ENCODE measurements at places on chromosomes 12 and 14.

GRCh38 chr12:54950071-54950727, 34.4 kb downstream of the TESPA1 start:
- no peak for DNase-seq

DNA sequence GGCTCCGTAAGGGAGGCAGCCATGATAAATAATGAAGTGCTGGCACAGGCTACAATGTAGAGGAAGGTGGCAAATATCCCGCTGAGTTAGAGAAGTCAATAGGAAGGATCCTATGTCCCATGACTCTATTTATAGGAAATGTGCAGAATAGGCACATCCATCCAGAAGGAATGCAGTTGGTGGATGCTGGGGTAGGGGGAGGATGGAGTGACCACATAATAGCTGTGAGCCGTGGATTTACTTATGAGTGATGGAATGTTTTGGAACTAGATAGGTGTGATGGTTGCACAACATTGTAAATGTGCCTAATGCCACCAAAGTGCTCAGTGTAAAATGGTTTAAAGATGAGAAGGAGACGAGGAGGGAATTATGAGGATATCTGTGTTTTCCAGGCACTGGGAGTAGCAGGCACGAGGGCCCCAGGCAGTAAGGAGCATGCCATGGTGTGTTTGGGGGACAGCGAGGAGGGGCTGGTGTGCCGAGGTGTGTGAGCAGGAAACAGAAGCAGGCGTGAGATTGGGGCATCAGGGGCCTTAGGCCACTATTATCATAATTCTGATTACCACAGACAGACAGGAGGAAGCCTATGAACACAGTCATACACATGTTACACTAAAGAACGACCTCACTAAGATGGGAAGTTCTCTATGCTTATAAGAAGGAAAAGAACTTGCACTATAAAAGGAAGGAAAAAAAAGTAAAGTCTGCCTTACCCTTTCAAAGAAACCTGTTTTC, 837.3 kb upstream of the TMEM132C start:
- no peak for DNase-seq

DNA sequence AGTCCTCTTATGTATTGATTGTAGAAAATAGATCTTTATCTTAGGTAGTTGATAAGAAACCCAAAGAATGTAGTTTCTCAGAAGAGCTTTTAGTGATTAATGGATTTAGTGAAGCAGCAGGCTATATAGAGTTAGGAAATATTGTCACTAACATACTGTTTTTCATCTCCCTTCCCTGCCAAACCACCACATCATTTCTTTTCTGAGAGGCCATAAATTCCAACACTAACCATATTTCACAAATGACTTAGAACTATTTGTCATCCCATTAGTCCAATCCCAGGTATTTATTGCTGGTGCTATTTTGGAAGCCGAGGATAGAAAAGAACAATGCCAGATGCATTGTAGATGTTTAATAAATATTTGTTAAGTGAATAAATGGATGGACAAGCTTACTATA, 185.7 kb downstream of the KICS2 start:
- DNase-seq, result no peak

DNA sequence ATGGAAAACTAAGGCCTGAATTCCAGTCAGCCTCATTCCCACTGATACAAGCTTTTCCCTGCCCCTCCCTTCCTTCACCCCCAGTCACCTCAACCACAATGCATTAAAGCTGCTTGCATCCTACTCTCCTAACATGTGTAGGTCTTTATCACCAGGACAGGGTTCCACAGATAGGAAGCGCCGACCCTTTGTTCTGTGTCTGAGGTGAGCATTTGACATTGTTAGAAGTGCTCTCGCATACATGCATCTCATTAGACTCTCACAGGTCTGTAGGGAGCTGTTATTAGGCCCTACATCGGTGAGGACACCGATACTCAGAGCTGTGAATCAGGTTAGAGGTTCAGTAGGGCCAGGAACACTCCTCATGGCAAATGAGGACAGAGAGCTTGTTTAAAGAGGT, 13.2 kb upstream of the EDDM3A start:
- DNase-seq, result no peak

DNA sequence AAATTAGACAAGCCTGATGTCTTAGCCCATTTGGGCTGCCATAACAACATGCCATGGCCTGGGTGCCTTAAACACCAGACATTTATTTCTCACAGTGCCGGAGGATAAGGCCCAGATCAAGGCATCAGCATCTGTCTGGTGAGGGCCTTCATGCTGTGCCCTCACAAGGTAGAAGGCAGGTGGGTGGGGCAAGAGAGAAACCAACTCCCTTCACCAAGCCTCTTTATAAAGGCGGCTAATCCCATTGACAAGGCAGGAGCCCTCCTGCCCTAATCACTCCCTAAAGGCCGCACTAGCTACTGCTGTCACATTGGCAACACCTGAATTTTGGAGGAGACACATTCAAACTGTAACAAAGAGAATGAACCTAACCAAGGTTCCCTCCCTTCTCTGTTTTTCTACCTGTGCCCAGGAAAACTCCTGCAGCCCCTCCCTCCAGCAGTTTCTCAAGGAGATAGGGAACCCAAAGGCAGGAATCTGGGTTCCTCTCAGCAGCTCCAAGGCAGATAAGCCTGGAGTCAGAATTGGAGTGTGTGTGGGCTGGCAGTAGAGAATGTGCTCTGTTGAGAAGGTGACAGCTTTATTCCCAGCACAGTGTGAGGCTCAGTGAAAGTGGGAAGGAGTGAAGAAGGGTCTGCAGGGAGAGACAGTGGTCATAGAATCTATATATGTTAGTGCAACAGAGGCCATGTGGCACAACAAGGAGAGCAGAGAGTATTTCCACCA, 21.7 kb upstream of the GPATCH2L start:
- no peak for DNase-seq

DNA sequence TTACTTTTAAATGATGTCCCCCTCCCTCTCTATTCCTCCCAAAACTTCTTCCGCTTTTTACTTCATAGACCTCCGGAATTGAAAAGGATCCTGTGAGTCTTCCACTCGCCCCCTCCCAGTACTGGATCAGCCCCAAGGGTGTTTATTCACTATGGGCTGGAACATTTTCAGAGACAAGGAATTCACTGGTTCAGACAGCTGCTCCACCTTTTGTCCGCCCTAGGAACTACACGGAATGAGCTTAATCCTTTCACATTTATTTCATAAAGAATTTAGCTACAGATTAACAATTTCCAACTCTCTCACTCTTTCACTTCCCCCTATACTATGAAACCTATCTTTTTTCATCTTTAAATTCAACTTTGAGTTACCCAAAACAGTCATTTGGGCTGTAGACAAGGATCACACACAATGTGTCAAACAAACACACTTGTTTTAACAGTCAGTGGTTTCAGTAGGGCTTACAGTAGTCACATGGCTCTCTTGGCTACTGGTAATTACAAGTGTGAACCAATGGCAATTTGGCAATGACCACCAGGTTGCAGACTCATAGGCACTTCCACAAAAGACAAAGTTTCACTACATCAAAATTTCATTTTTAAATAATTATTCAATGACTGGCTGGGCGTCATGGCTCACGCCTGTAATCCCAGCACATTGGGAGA, 20.6 kb downstream of the CNIH1 start:
- DNase-seq, result no peak

DNA sequence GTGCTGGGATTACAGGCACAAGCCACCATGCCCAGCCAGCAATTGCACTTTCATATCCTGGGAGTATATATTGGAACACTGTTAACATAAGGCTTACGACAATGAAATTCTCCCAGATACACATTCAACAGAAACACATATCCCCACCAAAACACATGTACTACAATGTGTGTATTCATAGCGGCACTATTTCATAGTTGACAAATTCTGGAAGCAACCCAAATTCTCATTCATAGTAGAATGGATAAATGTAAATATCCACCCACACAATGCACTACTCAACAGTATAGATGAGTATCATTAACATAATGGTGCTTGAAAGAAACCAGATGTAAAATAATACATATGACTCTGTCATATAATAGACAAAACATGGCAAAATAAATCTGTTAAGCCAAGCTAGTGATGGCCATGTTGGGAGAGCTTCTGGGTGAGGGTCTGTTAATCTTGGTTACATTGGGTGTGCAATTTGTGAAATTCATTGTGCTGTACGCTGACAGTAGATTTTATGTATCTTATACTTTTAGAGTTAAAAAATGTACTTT, 2.6 kb upstream of the DNAAF2 start:
- no peak for DNase-seq

DNA sequence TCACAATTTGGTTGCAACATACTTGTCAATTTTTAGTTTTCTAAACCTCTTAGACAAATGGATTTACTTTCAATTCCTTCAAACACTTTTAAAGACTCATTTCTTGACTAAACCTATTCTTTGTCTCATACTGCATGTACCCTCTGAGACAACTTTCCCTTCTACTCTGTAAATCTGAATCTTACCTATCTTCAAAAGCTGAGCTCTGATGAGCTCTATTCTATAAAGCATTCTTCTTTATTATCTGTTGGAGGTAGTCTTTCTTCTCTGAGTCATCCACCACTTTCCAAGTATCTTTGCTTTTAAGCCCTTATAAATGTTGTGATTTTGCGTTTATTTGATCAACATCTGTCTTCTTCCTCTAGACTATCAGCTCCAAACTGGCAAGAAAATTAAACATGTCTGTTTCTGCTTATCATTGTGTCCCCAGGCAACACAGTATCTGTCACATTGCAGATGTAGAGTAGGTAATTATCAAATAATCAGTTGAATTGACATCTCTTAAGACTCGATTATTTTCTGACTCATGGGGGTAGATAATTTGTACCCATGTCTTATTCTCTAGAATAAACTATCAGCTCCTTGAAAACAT, 265.6 kb upstream of the FAR2 start:
- no peak for DNase-seq

GRCh38 chr12:51653431-51653830, 62.4 kb downstream of the SCN8A start:
- DNase-seq, result no peak

GRCh38 chr12:116133636-116134214, 143.8 kb downstream of the MED13L start:
- no peak for DNase-seq

DNA sequence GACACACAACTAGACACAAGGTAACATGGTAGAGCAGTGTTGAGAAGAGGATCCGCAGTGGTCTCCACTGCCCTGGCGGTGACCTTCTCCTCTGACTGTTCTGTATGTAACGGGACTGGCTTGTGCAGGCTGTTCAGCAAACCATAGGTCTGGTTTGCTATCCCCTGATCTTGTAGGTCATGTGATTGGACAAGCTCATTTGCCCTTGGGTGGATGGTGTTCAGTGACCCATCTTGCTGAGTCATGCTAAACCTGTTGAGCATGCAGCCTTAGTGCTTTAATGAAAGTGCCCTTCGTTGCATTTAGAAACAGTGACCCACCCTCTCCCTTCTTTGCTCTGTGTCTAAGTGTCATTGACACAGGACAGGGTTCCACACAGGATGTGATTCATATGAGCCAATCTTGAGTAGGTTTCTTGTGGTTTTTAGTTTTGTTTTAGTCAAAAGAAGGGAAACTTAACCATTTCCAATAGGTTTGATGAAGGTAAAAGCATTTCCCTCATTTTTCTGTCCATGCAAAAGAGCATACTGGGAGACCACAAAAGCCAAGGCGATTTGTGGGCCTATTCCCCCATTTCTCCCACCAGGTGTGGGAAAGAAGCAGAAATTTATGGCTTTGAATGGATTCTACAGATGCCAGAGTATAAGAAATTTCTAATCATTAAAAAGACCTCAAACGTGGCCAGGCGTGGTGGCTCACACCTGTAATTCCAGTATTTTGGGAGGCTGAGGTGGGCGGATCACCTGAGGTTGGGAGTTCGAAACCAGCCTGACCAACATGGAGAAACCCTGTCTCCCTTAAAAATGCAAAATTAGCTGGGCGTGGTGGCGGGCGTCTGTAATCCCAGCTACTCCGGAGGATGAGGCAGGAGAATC, 32.6 kb upstream of the HIF1A start:
- no peak for DNase-seq

DNA sequence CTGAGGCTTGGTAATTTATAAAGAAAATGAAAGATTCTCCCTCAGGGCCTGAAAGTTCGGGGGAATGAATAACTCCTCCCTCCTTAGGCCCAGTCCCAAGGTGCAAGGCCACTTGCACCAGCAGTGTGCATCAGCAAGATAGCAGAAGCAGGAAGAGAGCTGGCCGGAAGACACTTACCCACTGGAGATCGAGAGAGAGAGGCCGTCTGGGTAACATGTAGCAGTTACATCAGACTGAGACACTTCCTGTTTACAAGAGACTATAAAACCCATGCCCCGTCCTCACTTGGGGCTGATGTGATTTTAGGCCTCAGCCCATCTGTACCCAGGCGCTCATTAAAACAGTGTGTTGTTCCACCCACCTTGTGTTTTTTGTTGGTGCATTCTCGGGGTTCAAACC, 85.2 kb downstream of the TMTC3 start:
- DNase-seq, result no peak

- no peak for DNase-seq
These were observed 199.6 kb downstream of the TRHDE start for GRCh38 chr12:72471806-72472205.

- no peak for DNase-seq
These were observed 2.3 kb upstream of the CD69 start for GRCh38 chr12:9763025-9763424.

- DNase-seq, result no peak
These were observed 99.0 kb downstream of the ESR2 start for GRCh38 chr14:64195199-64195598.

DNA sequence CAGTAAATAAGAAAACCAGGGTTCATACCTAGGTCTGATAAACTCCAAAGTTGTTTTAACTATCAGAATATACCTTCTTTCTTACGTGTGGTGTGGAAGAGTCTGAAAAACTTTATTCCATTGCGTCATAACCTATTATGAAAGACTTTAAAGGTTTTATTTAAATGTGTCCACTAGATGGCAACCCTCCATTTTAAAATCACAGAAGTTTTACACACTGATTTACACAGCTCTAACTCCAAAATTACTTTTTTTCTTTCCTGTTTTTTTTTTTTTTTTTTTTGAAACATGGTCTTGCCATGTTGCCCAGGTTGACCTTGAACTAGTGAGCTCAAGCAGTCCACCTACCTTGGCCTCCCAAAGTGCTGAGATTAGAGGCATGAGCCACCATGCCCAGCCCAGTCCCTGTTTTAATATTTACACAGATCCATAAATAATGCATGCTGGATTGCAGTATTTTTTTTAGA, 17.3 kb upstream of the TMPRSS12 start:
- no peak for DNase-seq

DNA sequence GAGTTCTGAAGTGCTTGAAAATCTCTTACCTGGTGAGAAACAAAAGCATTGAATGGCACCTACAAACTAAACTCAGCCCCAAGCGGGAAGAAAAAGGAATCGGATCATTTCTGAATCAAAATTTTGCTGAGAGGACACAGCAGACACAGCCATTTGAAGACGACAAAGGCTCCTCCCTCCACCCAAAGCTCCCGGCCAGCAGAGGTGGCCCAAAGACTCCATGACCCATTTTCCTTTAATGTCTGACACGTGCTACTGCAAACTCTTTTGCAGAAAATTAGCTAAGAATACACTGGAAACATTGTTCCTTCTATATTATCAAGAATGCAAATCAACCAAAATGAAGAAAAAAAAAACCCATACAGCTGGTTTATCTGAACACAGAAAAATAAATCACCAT, 85.9 kb upstream of the FOXN3 start:
- DNase-seq, result no peak

GRCh38 chr14:101594511-101595148, 33.3 kb downstream of the DIO3 start:
- DNase-seq, result no peak

- no peak for DNase-seq
These were observed 26.0 kb downstream of the ADIPOR2 start for GRCh38 chr12:1716911-1717310.

Measured in stimulated activated CD8-positive, alpha-beta memory T cell treated with anti-CD3 and anti-CD28 coated beads, Interleukin-15, amount 100 ng/mL, for 24 hours (primary cell).